Activated CD4-positive, CD25-positive, alpha-beta regulatory T cell (primary cell): ENCODE measurements at places on chromosomes 1 and 21.

DNA sequence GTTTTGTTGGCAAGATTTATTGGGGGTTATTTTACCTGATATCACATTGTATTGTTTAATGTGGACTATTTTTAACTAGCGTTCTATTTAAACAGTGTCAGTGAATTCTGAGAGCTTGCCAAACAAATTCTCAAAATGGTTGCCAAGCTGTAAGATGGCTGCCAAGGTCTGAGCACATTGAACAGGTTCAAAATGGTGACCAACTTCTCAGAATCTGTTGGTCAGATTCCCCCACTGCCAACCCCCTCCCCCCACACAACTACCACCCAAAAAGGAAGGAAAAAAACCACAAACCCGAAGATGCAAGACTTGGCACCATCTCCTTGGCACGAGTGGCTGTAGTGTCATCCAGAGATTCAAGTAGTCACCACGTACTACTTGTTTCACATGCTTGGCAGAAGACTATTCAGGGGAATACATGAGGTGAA, 159.1 kb downstream of the NFIA start:
- DNase-seq = no peak

DNA sequence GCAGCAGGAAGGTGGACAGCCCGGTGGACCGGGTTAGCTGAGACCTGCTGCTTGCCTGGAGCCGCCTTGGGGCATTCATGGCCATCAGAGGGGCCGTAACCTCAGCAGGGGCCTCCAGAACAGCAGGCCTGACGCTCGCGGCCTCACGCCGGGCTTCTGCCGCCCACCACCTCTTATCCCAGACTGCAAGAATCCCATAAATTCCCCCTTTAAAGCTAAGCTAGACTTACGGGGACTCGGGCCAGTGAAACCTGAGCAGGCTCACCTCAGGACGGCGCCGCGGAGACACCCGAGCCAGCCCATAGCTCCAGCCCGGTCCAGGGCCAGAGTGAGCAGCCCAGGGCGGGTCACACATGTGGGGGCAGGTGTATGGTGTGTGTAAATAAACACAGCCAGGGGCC, 132.3 kb downstream of the GLIS1 start:
- no peak for DNase-seq

DNA sequence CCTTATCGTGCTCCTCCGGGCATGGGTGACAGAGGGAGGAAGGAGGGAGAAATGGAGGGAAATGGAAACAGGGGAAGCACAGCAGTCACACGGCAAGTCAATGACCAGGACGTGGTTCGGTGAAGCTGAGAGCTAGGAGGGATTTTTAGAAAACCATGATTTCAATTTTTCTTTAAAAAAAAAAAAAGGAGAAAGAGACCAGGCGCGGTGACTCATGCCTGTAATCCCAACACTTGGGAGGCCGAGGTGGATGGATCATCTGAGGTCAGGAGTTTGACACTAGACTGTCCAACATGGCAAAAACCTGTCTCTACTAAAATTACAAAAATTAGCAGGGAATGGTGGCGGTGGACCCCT, 776 bp upstream of the TNFRSF9 start:
- DNase-seq = no peak

- no peak for DNase-seq
Measured at GRCh38 chr1:113784104-113784779, 25.0 kb upstream of the PHTF1 start.

DNA sequence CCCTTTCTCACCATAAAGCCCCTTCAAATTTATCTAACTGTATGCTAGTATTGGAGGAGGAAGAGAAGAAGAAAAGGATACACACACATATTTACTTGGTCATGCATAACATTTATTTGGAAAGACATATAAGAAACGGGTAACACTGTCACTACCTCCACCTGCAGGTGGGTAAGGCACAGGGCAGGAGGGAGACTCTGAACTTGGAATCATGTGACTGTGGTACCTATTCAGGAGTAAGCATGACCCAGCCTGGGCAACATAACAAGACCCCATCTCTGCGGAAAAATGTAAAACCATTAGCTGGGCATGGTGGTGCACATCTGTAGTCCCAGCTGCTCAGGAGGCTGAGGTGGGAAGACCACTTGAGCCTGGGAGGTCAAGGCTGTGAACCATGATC, 1.4 kb upstream of the PADI6 start:
- DNase-seq = no peak

GRCh38 chr1:154998201-154998780, 4.3 kb upstream of the ZBTB7B start:
- DNase-seq = no peak

DNA sequence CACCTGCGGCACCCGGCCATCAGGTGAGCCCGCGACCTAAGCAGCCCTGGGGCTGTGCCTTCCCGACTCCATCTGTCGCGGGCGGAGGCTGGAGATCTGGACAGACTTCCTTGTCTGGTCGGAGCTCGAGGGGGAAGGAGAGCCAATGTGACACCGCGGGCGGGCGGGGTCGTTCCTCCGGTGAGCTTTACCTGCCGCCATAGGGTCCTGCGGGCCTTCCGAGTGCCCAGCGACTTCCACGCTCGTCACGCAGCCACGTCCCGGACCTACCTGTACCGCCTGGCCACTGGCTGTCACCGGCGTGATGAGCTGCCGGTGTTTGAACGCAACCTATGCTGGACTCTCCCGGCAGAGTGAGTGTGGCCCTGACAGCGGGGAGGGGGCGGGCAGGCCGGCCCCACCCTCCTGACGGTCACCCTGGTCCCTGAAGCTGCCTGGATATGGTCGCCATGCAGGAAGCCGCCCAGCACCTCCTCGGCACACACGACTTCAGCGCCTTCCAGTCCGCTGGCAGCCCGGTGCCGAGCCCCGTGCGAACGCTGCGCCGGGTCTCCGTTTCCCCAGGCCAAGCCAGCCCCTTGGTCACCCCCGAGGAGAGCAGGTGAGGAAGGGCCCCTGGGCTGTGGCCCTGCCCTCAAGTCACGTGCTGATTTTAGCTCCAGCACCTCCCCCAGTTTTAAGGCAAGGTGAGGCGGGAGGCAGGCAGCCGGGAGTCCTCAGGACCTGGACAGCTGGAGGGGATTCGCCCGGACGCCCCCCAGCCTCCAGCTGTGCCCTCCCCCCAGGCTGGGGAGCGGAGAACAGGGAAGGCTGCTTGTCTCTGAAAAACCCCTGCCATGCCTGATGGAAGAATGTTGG, 1.1 kb downstream of the PUSL1 start:
- no peak for DNase-seq

- DNase-seq = no peak
Measured at GRCh38 chr1:212496682-212497081, 64.0 kb downstream of the NENF start.

DNA sequence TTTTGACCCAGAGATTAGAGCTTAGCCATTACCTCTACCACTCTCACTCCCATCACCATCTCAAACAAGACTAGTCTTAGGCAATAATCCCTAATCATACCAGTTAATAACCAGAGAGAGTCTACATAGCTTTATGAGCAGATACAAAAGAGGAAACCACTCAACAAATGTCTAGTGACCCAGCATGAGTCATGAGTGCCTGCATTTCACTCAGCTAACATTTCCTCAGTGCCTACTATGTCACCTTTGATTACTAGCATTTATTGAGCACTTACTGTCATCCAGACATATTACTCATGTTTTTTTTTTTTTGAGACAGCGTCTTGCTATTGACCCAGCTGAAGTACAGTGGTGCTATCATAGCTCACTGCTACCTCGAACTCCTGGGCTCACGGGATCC, 35.9 kb upstream of the GALNT2 start:
- no peak for DNase-seq

DNA sequence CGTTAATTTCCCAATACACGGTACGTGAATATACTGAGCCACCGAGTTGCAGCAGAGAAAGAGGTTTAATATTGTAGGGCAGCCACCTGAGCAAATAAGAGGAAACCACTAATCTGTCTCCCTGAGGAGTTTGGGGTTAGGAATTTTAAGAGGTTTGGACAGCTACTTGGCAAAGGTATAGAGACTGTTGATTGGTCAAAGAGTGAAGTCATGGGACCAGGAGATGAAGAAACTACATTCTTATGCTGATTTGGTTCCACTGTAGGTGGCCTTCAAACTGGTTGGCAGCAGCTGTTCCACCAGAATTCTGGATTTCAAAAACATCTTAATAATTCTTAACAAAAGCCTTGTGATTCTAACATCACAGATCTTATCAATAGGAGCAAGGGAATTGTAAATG, 485.4 kb upstream of the PRMT6 start:
- DNase-seq = no peak

DNA sequence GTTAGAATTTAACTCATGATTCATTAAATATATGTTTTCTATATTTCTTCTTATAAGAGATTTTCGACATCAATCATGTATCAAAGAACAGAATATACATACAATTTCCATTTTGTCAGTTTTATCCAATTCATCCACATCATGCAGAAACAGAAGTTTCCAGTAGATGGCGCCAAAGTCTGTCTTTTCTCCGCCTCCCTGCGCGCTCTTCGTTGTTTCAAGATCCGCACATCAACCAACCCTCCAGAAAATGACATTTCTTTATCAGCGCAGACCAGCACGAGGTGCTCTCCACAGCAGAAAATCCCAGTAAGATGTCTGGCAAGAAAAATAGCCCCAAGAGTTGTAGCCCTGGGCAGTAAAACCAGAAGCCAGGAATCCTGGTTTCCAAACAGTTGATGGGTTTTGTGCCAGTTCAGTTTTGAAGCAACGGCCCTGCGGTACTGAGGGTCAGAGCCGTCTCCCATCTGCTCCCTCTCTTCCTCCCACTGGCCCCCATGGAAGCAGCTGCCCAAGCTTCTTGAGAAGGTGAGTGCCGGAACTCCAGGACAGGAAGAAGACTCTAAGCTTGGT, 38.6 kb upstream of the GPR137B start:
- DNase-seq = peak; percentile 22

GRCh38 chr1:167812972-167813371, 91.2 kb downstream of the MPZL1 start:
- DNase-seq = no peak

- DNase-seq = no peak
Measured at GRCh38 chr1:86430376-86430775, 6.4 kb downstream of the CLCA2 start.

DNA sequence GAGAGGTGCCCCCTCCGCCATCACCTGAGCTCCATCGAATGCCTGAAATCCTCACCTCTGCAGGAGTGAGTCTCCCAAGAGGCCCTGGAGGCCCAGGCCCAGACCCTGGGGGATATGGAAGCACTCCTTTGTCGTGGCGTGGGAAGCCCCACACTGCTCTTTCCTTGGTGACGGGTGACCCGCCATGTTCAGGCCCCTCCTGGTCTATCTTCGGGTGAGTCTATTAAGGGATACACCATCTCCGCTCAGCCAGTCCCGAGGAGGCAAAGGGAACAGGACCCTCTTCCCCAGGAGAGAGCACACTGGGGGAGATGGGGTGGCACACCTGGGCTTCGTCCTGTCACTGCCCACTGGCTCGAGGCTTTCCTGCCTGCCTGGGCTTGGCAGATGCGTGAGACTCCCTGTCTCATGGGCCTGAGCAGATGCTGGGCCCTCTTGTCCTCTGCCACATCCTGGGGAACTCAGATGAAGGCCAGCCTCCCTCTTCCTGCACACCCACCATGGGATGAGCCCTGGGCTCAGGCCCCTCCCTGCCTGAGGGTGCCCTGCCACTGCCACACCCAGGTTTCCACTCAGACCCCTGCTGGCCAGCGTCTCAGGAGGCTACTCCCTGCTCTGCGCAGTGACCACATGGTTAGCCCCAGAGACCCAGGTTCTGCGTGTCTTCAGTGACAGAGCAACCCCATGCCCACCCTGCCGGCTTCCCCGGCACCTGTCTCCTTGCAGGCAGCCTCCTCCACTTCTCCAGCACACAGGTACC, 3.8 kb upstream of the NPHP4 start:
- DNase-seq = no peak

DNA sequence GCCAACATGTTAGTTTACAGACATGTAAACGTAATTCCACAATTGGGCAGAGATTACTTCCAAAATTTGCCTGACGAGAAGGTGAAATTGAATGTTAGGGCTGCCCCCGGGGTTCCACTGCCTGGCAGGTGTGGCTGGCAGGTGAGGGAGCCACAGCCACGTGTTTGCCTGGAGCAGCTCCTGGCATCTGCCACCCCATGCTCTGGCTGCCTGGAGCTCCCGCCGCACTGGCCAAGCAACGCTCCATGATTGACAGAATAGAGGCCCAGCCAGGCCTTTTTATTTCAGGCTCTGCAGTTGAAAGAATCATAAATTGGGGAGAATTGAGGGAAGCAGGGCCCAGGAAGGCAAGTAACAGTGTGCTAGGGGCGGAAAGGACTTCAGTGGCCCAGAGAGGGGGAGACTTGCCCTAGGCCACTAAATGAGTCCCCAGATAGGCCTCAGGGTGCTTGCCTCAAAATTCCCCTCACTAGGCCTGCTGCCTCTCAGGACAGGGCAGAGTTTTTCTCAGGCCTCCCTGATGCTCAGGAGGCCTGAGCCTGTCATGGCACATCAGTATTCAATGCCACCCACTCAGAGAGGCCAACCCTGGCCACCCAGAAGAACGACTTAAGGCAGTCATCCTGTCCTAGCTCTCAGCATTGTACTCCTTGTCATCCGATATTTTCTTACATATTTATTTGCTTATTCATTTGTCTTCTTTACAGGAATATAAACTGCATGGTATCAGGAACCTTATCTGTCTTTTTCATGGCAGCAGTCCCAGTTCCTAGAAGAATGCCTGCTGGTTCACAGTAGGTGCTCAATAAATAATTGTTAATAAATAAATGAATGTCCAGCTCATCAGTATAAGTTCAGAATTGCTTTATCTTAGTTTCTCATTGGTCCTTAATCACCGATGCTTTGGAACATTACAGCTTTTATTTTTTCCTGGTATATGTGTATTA, 16.6 kb upstream of the S1PR1 start:
- no peak for DNase-seq

GRCh38 chr1:53331446-53332185, 3.7 kb upstream of the LRP8 start:
- DNase-seq = no peak

GRCh38 chr1:2229037-2229864, 1.1 kb downstream of the SKI start:
- no peak for DNase-seq

GRCh38 chr1:27621051-27621920, 13.7 kb downstream of the FGR start:
- no peak for DNase-seq

GRCh38 chr1:9990944-9991343, 6.1 kb upstream of the RBP7 start:
- no peak for DNase-seq

DNA sequence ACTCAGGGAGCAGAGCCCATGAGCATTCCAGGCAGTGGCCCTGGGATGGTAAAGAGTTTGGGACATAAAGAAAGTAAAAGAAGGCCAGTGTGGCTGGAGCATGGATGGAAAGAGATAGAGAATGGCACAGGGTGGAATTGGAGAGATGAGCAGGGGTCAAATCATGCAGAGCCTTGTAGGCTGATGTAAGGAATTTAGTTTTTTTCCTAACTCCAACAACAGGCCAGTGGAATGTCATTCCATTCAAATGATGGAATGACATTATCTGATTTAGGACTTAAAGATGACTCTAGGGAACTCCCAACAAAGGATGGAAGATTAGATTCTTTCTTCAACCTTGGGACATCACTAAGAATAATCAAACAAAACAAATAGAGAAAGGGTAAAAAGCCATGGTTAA, 12.8 kb upstream of the S100A2 start:
- no peak for DNase-seq

- DNase-seq = no peak
Measured at GRCh38 chr1:11680270-11681070, 478 bp downstream of the MAD2L2 start.

- no peak for DNase-seq
Measured at GRCh38 chr1:233440951-233441401, 113.5 kb downstream of the MAP3K21 start.
